ENCODE measurements at places on chromosomes 11 and 22. TPM values are rescaled to one million over a fixed set of nuclear protein-coding genes. Genes with fewer than 3 reads are reported as not detected.

C11orf65 gene
- 2.6 TPM for polyA plus RNA-seq

CATSPER1 gene
- 0.01 TPM for polyA plus RNA-seq

SERPIND1 gene
- polyA plus RNA-seq: 3.2 TPM

OR4C46 gene
- not detected for polyA plus RNA-seq

OR5AL1 gene
- not detected for polyA plus RNA-seq

VSTM5 gene
- polyA plus RNA-seq: 1.2 TPM

MUC5B gene
- polyA plus RNA-seq: 0.04 TPM

DNA sequence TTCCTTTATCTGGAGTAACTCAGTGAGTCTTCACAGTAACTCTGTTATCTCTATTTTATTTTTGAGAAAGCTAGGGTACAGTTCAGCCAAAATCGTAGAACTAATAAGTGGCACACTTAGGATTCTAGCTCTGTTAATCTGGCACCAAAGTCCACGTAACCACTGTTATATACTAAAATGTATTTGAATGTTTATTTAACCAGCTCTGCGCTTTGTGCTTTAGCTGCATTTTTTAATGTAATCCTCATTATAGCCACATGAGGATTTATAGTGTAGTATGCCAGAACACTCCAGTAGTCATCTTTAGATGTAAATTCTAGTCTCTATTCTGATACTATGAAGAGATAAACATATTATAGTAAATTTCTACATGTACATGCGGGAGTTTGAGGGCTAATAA, 36.8 kb downstream of the YAP1 start:
- no peak for DNase-seq

GRCh38 chr11:47857485-47857884, 9.3 kb upstream of the NUP160 start:
- no peak for DNase-seq

DNA sequence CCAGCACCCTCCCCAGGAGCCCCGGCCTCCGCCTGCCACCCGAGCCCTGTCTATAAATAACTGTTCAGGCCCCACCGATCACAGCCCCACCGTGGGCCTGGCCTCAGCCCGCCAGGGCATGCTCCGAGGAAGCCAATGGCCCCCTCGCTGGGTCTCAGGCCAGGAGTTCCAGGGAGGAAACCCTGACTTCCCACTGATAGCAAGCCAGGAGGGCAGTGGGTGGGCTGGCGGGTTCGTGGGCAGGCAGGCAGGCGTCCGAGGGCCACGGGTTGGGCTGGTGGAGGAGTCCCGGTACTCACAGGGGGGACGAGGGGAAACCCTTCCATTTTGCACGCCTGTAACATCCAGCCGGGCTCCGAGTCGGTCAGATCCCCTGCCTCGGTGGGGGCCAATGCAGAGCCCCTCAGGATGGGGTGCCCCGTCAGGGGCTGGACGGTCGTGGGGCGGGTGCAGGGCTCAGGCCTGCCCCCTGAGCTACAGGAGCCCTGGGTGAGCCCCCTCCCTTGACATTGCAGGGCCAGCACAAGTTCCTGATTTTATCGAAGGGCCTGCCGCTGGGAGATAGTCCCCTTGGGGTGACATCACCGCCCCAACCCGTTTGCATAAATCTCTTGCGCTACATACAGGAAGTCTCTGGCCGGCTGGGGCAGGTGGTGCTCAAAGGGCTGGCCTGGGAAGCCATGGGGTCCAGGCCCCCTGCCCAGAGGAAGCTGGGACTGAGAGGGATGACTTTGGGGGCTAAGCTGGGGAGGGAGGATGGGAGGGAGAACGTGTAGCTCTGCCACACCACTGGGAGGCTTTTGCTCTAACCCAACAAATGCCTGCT, at the start of gene SPI1:
SPI1 (minus strand) TSS at position 538 of the 826 bp plus-strand sequence; CDS start at position 344, 194 bp downstream.
- DNase-seq: no peak

DNA sequence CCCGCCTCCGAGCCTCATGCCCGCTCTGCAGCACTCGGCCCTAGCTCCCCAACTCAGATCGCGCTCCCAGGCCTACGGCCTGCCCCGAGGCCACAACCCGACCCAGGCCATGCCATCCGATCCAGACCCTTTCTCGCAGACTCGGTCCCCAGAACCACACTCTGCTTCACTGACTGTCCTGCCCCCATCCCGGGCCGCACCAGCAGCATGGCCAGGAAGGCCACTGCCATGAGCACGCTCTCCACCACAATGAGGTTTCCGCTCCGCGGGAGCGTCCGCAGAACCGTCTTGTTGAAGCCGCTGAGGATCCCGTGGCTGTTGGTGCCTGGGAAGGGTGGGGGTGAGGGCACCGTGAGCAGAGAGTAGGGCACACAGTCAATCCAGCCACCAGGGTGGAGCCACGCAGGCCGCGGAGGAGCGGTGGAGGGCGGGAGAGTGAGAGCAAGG, 6.4 kb downstream of the UNC93B1 start:
- no peak for DNase-seq

DNA sequence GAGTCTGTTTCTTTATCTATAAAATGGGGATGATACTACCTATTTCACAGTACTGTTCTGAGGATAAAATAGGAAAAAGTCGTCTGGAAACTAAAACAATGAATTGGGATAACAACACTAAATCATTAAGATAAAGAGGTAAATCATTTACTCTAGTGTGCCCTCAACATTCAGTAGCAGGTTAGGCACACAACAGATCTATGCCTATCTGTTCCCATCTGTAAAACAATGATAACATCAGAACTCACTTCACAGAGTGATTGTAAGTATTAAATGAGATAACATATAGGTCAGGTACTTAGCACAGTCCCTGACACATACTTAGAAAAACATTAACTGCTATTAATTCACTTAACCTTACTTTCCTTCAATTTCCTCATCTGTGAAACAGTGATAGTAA, 36.9 kb downstream of the PAK1 start:
- DNase-seq: no peak

- no peak for DNase-seq
Measured at GRCh38 chr11:119729581-119729927, 554 bp upstream of the NECTIN1 start.

- no peak for DNase-seq
Measured at GRCh38 chr11:68040101-68040956, 1.5 kb downstream of the TCIRG1 start.

DNA sequence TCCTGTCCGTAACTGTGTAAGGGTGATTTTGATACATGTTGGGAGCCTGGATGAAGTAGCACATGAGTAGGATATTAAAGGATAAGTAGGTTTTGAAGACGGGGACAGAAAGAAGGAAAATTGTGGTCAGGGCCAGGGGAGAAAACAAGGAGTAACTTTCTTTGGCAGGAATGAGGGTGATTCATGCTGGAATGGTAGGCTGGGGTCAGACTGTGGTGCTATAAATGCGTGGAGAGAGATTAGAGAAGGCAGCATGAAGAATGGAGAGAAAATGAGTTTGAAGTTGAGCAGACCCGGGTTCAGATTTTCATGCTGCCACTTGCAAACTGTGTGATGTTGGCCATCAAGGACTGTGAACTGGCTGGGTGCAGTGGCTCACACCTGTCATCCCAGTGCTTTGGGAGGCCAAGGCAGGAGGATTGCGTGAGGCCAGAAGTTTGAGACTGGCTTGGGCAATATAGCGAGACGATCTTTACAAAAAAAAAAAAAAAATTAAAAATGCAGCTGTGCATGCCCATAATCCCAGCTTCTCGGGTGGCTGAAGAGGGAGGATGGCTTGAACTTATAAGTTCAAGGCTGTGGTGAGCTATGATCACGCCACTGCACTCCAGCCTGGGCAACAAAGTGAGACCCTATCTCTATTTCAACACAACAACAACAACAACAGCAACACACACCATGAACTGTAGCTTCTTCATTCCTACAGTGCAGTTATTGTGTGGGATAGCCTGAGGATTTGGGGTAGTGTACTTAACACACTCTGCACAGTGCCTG, 22.3 kb downstream of the ZBTB16 start:
- DNase-seq: no peak

Measured in right renal pelvis (tissue), 4 donors.